Stimulated activated CD4-positive, alpha-beta T cell treated with anti-CD3 and anti-CD28 coated beads, Interleukin-2, amount 100 ng/mL, for 4 hours (primary cell): ENCODE measurements at places on chromosomes 2 and 18.

DNA sequence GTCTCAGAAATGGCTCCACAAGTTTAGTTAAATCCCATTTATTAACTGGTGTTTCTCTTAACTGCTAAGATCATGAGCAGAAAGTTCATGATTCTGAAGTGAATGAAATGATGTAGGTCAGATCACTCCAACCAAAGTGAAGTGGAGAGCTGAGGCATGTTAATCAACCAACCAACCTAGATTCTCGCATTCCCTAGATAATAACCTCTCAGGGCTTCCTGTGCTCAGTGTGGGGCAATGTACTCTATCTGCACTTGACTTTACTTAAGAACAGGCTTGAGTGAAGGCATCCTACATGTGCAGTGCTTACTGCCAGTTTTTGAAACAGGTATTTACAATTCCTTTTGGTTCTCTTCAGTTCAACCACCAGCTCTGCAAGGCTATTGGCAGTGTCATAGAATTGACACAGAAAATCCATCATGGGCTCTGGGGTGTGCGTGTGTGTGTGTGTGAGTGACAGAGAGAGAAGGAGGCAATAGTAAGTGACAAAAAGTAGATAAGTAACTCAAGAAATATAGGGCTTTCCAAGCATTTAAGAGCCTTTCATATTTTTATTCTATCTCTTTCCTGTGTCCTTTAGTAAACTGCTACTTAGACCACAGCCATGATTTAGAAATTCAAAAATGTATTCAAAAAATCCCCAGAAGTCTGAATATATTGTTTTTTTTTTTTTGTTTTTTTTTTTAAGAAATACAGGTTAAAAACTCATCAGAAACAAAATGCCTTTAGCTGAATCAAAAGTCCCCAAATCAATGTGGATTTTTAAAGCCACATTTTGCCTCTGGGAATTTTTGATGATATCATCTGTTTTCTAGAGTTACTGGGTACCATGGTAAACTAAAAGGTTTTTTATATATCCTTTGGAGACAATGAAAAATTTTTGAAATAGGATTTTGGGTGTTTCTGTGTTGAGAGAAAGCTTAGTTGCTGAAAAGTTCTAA is 28.6 kb downstream of the DOCK10 start:
- no peak for DNase-seq

GRCh38 chr2:172345956-172346555 is 81.3 kb upstream of the ITGA6 start:
- no peak for DNase-seq

DNA sequence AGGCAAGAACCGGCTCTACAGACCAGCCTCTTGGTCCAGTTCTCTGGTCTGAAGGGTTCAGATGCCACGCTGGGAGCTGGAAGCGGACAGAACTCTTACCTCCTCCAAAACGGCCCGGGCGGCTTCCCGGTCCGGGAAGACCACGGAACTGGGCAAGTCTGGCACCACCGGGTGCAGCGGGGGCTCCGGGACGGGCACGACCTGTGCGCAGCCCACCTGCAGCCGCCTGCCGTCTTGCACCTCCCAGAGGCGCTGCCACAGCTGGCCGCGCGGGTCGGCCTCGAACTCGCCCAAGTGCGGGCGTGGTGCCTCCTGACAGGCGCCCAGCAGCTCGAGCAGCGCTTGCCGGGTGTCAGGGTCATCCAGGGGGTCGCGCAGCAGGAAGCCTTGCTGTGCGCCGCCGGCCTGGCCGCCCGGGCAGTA is 773 bp downstream of the CMPK2 start:
- no peak for DNase-seq

DNA sequence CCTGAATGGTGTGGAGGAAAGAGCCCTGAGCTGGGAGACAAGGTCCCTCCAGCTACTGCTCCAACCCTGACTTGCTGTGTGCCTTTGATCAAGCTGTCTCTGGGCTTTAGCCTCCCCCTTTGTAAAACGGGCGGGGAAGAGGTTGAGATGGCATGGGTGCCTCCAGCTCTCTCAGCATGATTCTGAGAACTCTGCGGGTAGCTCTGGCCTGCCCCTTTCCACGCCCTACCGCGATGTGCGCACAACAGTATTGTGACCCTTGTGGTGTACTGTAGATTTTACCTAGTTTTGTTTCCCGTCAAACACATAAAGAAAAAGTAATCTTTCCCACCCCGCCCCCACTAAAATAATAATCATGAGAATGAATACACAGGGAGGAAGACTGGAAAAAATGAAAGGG is 5.3 kb downstream of the CD8A start:
- no peak for DNase-seq

DNA sequence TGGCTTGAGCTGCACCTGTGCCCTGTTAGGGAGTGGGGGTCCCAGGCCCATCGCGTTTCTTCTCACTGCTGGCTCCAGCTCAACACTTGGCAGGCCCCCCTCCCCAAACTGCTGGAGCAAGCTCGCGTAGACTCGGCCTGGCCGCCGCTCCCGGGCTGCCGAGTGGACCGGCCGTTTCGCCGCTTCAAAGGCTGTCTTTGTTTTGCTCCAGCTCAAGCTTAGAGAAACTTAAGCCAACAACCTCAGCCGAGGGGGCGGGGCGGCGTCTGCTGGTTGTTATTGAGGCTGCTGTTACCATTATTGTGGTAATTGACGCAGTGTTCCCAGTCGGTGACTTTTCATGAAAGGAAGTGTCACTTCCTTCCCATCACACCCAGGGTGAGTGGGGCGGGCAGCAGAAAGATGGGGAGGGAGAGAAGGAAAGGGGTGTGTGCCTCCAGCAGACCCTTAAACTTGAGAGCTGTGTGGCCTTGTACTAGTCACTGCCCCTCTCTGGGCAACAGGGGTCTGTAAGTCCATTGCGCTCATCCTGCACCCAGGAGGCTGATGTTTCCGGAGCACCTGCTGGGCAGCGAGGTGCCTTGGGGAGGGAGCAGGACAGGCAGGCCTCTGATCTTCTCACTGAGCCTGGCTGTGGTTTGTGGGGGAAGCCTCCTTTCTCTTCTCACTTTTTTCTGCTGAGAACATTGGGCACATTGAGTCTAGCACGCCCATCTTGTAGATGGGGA is 2.1 kb downstream of the ARID5A start:
- peak; percentile 79 for DNase-seq
